ENCODE measurements at places on chromosomes 7 and 10.

- no peak for DNase-seq
Measured at GRCh38 chr7:158684329-158684728, 20.3 kb downstream of the NCAPG2 start.

GRCh38 chr10:118958984-118959925, 70.3 kb upstream of the NANOS1 start:
- DNase-seq, result peak; percentile 69

DNA sequence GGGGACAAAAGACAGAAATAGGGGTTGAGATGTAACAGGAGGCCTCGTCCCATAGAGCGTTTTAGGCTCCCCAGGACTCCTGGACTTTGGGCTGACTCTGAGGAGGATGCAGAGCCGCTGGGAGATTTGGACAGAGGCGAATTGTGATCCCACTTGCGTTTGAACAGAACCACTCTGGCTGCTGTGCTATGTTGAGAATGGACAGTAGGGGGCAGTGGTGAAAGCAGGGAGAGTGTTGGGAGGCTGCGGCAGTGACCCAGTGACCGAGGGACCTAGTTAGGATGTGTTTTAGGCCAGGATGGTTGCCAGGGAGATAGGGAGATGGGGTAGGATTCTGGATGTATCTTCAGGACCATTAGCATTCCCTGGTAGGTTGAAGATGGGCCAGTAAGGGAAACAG, 271.6 kb downstream of the CCDC3 start:
- DNase-seq, result no peak

GRCh38 chr10:50623663-50624412, at the start of gene SGMS1:
TSS of gene SGMS1 (minus strand) at chr10:50623956. CDS start at chr10:50344114, 279,842 bp downstream.
- DNase-seq, result peak; percentile 88

DNA sequence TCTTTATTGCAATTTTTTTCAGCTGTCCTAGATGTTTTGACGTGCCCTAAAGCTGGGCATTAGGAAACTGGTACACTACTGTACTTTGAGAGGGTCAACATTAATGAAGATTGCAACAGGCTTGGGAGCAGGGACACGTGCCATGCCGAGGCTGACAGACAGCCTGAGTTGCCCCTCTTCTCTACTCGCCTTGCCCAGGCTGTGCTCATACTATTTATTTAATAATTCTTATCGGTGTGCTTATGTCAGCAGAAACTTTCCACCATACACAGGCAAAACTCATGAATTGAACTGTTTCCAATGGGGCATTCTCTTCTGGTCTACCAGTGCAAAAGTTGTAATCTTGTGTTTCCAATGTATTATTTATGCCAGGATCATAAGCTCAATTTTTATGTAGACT, 24.4 kb downstream of the C7orf57 start:
- no peak for DNase-seq

DNA sequence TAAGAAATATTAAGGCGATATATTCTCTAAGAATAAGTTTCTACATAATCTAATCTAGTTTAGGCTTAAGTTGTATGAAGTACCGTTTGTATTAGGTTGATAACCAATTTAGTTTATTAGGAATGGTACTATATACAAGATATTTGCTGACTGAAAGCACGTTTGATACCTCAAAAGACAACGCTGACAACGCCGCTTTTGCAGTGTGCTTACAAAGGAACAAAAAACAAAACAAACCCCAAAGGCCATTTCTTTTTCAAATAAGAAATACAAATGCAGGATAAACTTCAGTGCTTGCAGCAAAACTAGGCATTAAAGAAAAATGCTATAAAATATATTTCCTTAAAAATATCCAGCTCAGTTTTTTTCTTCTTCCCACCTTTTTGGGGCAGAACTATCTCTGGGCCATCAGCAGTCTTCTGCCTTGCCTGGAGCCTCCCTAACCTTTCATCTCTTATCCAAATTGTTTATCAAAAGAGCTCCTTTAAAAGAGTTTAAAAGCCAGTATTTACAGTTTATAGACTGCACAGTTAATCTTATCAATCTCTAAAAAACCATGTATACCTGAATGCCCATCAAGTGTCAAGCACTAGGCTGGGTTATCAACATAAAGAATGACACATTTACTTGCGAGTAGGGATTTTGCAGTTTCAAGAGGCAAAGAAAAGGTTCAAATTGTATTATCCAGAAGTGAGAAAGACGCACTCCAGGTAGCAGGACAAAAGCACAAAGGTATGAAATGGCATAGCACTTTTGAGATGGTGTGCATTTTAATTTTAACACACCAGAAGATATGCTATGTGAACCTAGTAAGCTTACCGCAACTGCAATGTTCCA, 4.1 kb upstream of the KMT2E start:
- DNase-seq, result no peak

- no peak for DNase-seq
Measured at GRCh38 chr7:32462977-32463376, 27.2 kb downstream of the LSM5 start.

DNA sequence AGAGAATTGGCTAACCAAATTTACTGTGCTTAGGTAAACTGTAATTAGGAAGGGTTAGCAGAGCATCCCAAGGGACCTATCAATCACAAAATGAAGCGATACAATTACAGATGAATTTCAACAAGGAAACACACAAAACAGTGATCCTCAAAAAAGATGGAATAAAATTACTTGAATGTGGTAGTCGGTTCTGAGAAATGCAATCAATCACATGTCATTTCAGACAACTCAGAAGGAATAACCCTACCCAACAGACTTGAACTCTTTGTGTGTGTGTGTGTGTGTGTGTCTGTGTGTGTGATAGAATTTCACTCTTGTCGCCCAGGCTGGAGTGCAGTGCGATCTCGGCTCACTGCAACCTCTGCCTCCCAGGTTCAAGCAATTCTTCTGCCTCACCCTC, 43.5 kb downstream of the ST8SIA6 start:
- no peak for DNase-seq

GRCh38 chr7:38753347-38753746, 122.2 kb upstream of the AMPH start:
- no peak for DNase-seq

- no peak for DNase-seq
Measured at GRCh38 chr10:96565774-96566173, 21.0 kb downstream of the TM9SF3 start.

DNA sequence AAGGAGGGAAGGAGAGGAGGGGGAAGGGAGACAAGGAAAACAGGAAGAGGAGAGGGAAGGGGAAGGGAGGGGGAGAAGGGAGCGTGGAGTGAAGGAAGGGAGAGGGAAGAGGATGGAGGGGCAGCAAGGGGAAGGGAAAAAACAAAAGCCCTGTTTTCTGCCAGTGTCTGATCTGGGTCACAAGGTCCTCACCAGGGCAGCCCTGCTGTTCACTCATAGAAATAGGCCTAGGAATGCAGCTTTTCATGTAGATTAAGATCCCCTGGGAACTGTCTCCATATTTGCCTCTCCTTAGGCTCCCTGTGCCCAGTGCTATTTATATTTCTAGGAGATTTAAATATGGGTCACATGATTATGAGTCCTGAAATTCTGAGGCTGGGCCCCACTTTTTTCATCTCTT, 790.7 kb downstream of the TNS3 start:
- DNase-seq, result no peak

GRCh38 chr10:29328983-29329382, 40.1 kb downstream of the LYZL1 start:
- no peak for DNase-seq

GRCh38 chr7:100080907-100081534, 502 bp downstream of the ZNF3 start:
- no peak for DNase-seq

DNA sequence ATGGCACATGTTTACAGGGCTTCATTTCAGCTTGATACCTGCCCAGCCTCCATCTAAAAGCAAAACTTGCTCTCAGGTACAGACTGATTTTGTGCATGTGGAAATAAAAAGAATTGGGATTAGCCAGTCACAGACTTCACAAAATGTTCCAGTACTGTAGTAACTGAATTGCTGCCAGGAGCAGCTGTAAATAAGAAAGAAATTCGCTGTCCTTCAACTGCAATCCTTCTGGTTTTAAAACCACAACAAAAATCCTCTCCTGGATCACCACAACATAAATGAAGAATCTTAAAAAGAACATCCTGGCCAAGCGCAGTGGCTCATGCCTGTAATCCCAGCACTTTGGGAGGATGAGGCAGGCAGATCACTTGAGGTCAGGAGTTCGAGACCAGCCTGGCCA, 3.9 kb upstream of the MIOS start:
- DNase-seq, result no peak

GRCh38 chr7:15086862-15087261, 184.3 kb upstream of the DGKB start:
- no peak for DNase-seq

DNA sequence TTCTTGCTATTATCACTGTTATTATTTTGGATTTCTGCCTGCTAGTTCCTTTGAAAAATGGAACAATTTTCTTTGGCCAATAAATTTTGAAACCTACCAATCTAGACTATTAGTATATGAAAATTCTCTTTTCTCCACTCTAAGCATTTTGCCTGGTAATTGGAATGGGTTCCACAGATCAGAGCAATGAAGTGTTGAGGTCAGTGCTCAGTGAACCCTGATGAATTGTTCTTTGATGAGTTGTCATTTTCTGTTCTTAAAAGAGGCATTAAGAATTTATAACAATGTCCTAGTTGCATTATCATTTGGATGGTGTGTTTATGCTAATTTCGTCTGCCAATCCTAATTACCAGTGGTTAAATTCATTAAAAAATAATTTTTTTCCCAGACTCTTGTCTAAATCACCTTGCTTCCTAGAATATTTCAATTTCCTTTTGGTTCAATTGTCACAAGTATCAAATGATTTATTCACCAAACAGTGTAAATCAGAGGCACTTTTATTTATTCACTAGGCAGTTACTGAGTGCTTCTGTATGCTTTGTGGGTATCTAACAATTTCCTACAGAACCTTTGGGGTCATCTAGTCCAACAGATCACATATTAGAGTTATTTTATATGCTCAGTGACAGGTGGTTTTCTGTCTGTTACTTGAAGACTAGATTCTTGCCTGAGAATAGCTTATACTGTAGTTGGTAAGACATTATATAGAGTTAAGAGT, 239.0 kb downstream of the DNAJB9 start:
- no peak for DNase-seq

GRCh38 chr10:128068398-128069285, 57.6 kb downstream of the MKI67 start:
- DNase-seq, result no peak

DNA sequence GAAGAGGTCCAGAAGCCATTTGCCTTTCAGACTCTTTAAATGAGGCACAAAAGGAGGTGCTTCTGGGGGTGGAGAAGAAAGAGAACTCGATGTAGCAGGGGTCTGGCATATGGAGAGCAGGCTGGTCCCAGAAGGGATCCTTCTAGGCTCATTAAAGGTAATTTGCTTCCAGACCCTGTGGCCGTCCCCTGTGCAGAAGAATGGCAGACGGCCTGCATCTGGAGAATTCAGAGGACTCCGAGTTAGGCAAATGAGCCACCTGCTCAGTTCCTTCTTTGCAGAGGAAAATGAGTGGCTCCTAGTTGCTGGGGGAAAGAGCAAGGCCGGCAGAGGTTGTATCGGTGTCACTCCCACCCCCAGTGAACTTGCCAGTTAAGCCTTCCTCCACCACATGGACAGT, 73.8 kb upstream of the FAM180A start:
- DNase-seq, result no peak

DNA sequence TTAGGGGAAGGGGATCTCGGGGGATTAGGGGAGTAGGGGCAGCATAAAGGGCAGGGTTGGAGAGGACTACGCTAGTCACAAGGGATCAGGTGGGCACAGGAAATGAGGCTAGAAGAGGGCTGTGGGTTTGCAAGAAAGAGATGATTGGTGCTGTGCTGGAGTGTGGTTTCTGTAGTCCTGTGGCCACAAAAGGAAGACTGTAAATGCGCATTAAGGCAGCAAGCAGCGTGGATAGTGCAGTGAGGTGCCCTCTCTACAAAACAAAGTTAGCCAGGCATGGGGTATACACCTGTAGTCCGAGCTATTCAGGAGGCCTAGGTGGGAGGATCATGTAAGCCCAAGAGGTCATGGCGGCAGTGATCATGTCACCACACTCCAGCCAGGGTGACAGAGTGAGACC, 212.1 kb downstream of the MLLT10 start:
- no peak for DNase-seq

DNA sequence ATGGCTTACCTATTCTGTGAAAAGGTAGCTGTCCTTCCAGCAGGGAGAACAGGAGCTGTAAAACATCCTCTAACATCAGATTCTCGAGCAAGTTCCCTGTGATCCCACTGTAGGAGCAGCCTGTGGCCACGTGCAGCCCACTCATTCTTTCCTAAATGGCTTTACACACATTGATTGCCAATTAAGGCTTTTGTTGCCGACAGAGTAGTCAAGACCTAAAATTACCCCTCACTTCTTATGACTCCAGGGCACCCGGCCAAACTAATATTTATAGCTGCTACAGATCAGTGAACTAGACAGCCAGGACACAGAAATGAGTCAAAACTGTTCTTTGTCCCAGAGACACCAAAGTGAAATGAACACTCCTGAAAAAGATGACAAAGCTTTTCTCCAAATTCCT, 832.1 kb downstream of the SORCS3 start:
- DNase-seq, result no peak

DNA sequence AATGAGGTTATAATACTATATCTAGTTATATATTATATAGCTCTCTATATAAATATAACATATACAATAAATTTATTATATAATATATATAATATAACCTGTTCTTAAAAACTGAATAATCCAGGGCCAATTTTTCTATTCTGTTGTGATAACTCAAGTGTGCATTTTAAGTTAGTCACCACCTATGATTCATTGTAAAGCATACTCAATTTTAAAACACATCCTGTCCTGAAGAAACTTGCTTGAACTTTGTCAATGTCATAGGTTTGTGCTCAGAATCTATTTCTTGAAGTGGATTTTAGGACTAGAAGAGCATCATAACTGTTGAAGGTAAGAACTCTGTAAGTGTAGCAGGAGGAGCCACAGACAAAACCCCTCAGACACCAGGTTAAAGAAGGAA, 1209.8 kb downstream of the REEP3 start:
- DNase-seq, result no peak

DNA sequence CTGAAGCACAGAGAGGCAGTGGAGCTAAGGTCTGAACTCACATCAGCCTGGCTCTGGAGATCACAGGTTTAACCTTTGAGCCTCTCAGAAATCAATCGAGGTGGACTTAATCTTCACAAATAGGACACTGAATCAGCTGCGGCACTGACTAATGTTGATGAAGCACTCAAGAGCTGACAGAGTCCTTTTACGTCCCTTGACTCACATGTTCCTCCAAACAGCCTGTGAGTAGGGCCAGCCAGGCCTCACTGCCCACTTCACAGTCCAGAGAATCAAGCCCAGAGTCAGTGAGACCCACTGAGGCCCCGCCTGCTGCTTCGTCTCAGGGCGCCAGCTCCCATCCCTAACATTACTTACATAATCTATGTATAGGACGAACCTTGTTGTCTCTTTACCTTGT, 63.1 kb downstream of the TNS3 start:
- no peak for DNase-seq

GRCh38 chr10:125629758-125630376, 53.1 kb downstream of the TEX36 start:
- peak; percentile 44 for DNase-seq

DNA sequence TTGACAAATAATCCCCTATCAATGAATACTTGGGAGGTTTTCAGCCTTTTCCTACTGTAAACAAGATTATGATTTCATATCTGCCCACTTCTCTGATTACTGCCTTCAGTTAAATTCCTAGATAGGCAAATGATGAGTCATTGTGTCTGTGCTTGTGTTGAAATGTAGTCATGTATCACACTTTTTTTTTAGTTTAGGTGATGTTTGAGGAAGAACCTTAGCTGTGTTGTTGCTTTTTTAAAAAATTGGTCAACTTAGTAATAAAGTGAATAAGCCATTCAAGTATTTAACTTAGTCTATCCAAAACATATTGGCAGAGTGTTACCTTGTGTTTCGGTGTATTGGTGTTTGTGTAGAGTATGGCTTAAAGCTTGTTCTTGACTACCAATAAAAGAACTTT, 60.0 kb downstream of the WAC start:
- DNase-seq, result peak; percentile 40
